ENCODE measurements at places on chromosomes 4 and X.
A peak's percentile ranks its signal among the peaks of the same experiment; 100 is the strongest.

GRCh38 chrX:100883654-100884053 is 9.5 kb upstream of the NOX1 start:
- DNase-seq: no peak

DNA sequence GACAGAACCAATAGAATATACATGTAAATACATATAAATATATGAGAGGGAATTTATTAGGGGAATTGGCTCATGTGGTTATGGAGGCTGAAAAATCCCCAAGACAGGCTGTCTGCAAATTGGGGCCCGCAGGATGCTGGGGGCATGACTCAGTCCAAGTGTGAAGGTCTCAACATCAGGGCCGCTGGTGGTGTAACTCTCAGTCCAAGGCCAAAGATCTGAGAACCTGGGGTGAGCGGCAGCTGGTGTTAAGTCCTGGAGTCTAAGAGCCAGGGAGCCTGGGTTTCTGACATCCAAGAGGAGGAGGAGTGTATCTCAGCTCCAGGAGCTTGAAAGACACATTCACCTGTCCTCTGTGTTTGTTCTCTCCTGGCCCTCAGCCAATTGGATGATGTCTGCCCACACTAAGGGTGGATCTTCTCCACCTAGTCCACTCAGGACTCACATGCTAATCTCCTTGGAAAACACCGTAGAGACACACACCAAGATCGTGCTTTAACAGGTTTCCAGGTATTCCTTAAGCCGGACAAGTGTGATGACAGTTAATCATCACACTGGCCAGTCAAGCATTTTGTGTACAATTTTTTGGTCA is 28.9 kb downstream of the TIGD2 start:
- no peak for DNase-seq

GRCh38 chr4:38382520-38382919 is 281.5 kb upstream of the KLF3 start:
- no peak for DNase-seq

DNA sequence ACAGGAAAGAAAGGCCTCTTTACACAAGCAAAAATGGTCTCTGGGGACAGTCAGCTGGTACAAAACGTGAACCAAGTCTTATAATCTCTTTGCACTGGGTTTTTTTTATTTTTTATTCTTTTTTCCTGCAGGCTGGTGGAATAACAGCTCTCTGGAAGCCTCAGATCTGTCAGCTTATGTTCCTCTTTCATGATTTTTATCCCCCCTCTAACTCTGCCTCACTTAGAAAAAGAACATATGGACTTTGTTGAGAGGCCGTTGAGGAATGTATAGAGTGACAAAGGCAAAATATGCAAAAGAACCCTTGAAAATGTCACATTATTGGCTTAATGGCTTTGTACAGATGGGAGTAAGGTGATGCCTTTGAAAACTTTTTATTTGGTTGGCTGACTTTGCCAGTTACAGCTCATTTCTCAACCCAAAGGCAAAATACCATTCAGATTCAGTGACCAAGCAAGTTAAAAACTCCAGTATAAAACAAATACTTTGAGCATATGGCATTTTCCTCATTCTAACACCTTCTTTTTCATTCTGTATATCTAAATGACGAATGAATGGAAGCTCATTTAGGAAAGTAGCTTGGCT is 111.1 kb downstream of the RNF150 start:
- DNase-seq: peak; percentile 67

GRCh38 chr4:151678048-151678872 is 82.5 kb downstream of the GATB start:
- DNase-seq: no peak

DNA sequence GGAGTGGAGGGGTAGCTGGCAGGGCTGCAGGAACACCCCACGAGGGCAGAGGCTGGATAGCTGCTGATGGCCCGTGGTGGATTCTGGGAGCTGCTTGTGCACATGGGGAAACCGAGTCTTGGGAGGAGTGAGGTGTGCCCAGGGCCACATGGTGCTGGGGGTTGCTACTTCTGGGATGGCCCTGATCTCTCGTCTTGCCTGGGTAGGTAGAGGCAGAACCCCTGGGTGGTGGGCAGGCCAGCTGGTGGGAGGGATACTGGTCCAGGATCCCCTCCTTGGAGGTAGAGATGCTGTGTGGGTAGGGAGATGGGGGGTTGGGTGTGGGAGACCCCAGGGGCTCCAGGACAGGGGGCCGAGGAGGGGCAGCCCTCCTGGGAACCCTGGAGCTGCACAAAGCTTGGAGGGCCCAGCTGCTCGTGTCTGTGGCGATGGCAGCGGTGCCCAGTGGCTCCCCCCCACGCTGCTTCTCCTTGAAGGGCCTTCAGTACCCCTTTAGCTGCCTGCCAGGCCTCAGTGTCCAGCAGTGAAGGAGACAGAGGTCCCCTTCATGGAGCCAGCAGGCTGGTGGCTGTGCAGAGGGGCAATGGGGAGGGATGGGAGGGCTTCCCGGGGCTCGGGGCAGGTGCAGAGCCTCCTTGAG is 3.2 kb downstream of the NAT8L start:
- no peak for DNase-seq

GRCh38 chrX:121245763-121246162 is 198.4 kb downstream of the GLUD2 start:
- no peak for DNase-seq

- DNase-seq: no peak
Observed at GRCh38 chrX:95760356-95760755, 924.3 kb upstream of the DIAPH2 start.

DNA sequence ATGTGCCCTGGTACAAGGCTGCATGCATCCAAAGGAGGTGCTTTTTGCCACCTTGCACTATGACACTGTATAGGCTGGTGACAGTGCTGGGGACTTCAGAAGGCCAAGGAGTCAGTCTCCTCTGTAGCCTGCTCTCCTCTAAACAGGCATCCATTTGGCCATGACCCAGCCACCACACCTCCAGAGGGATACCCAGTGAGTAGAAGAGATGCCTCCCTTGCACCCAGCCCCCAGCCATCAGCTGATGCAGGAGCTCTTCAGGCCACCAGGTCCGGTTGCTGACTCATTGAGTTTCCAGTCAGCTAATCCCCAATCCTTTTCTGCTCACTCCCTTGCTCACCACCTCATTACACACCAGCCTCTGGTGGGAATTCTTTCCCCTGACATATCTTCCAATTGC is 99.8 kb downstream of the PJA1 start:
- peak; percentile 35 for DNase-seq

- no peak for DNase-seq
Observed at GRCh38 chr4:15262396-15262795, 165.4 kb upstream of the C1QTNF7 start.

All from EH (cell line).